ENCODE measurements at places on chromosomes 11 and 22.
A peak's percentile ranks its signal among the peaks of the same experiment; 100 is the strongest.

DNA sequence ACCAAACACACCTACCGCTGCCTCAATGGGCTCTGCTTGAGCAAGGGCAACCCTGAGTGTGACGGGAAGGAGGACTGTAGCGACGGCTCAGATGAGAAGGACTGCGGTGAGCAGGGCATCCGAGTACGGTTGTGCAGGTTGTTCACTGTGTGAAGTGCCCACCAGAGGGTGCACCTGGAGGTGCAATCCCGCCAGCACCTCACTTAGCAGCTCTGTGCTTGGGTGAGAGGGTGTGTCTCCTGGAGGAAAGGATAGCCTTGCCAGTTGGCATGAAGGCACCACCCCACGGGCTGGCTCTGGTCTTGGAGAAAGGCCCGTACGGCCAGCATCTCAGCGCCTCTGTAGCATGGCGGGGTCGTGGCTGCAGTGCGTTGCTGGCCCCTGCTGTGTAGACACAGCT is 39.4 kb downstream of the ST14 start:
- no peak for DNase-seq

DNA sequence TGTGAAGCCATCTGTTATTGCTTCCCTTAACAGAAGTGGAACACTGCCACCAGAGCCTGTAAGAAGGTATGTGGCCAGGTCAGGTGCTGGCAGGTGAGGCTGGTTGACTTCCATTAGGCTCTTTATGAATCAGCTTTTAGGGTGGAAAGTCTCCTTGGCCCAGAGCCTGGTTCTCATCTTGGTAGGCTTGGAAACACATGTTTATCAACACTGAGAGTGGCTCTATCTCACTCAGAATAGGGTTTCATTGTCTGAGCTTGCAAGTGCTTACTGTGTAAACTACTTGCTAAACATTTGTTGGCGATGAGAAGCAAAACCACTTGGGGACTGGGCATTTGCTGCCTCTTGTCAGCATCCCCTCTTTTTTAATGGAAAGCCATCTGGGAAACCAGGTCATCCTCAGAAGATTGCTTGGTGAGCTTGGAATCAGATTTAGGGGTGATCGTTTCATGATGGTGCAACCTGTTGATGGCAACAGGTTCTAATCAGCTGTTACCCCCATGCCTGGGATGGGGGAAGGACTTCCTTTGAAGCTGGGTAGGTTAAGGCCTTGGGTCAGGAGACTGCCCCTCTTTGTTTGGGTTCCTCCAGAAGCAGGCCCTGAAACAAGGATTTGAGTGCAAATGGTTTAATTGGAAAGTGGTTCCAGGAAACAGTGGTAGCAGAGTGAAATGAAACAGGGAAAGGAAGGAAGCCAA is 75.0 kb upstream of the AMPD3 start:
- DNase-seq = peak; percentile 17

DNA sequence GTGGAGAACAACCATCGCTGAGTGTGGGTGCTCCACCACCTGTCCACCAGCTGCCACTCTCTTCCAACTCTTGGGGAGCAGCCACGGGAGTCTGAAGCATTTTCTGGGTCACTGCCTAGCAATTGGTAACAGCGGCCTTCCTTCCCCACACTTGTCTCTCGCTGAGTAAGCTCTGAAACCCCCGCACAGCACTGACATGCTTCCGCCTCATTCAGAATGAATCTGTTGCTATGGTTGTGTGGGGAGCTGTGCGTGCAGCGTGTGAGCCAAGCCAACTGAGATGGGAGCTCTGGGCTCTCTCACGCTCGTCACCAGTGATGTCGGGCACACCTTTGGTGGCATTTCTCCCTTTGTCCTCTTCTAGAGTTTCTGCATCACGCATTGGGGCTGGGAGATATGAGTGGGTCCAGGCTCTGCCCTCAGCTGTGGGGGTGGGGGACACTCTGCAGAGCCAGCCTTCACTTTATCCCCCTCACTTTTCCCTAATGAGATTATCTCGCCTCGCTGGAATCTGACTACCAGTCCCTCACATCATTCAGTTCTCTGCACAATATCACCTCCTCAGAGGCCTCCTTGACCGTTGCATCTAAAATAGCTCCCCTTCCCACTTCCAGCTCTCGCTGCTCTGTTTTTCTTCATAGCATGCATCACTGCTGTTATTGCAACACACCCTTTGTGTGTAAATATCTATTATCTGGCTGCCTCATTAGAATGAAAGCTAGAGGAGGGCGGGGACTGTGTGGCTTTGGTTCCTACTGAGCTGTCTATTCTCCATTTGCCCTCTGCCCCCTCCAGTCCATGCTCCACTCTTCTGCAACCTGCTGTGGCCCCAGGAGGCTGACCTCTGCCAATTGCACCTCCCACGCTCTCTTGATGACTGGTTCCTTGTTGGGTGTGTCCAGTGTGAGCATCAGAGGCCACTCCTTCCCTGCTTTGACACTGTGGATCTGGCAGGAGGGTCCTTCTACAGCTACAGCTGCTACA is 569.9 kb upstream of the CADM1 start:
- DNase-seq = no peak

DNA sequence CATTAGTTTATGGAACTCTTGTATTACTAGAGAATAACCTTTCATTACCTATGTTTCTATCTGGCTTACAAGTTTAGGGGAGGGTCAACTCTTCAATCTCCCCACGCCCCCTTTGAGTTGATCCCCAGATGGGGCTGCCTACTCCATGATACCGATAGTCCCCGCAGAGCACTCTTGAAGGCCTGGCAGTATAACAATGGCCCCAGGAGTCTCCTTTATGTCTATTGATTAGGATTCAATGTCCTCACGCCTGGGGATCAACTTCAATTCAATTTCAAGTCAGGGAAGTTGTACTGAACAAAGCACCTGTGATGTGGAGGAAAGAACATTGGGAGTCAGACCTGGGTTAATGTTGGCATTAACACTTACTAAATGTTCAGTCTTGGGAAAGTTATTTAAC is 520.2 kb downstream of the METTL15 start:
- no peak for DNase-seq

DNA sequence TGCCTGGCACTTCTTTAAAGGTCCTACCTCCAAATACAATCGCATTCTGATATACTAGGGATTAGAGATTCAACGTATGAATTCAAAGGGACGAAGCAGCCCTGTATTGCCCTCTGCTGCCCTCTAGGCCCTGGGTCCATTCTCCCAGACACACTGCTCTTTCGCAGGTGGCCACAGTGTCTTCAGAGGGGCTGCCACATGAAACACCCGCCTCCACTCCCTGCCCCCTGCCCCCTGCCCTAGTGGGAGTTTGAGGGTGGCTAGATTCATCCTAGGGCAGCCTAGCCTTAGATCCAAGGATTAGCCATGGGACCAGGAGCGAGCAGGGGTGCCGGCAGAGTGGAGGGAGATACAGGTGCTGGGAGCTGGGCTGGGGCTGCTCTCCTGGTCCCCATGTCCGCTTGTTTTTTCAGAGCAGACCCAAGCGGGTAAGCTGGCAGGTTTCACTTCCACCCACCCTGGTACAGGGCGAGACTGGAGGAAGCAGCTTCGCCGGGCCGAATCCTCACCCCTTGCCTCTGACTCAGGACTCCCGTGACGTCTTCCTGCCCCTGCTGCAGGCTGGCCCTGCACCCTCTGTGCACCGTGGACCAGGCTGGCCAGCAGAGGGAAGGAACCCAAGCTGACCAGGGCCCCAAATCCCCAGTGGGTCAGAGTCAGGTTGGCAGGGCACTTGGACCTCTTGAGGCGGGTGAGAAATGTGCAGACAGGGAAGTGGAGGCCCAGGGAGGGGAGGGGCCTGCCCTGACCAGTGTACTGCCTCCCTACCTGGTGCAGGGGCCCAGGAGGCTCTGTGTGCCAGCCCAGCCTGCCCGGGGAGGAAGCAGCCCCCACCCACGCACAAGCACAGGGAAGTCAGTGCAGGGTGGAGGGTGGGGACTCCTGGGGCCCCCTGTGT is 28.4 kb upstream of the HMOX1 start:
- peak; percentile 70 for DNase-seq

- peak; percentile 89 for DNase-seq
These were observed 519 bp upstream of the ART5 start for GRCh38 chr11:3642071-3642951.

DNA sequence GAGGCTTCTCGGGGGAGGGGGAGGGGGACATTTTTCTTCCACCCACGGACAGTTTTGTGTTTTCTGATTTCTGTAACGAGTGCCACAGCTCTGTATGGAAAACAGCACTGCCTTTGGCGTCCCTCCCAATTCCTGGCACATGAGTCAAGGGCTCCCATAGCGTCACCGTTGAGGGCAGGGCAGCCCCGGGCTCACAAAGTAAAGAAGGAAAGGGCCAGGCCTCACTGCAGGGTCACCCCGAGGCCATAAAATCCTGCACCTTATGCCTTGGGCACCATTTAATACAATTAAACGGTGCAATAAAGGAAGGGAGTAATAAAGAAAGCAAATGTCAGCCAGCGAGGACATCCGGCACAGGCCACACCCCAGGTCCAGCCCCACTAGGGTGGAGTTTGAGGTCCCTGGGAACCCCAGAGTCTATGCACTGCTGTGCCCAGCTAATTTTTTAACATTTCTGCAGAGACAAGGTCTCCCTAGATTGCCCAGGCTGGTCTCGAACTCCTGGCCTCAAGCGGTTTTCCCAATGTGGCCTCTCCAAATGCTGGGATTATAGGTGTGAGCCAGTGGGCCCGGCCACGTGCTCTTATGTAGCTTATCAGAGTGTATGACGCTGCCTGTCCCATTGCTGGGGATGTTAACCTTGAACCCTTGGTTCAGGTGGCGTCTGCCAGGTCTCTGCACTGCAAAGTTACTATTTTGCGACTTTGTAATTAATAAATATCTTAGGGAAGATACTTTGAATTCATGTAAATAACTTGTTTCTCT is 13.6 kb upstream of the MUC2 start:
- DNase-seq = peak; percentile 95

- no peak for DNase-seq
These were observed 7.4 kb downstream of the CPT1B start for GRCh38 chr22:50570861-50571260.

GRCh38 chr22:36913427-36914389 is at the start of gene CSF2RB:
TSS of gene CSF2RB (plus strand) at chr22:36913628. CDS start at chr22:36922208, 8,580 bp downstream.
- DNase-seq = no peak

DNA sequence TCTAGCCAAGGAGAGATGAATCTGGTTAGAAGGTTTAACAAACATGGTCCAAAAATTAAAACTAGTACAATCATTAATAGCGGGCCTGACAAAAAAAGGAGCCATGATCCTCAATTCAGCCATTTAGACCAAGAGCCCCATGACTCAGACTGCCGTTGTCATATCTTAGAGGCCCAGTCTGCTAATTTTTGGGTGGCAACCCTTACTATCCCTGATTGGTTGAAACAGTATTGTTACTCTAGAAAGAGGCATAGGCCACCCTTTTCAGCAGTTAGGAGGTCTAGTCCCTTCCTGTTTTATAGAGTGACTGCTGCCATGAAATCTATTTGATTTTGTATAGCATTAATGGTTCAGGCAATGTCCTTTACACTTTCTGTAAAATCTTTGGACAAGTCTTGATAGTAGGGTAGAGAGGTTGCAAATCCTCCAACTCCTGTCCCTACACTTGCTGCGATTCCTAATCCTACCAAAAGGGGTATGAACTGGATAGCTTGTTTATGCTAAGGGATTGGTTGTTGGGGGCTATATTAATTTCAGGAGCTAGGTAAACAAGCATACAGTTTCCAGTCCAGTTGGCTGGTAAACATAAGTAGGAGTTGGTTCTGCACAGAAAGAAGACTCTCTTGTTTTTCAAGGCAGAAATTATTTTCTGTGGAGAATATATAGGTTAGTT is 1056.3 kb upstream of the CNTN5 start:
- DNase-seq = no peak

DNA sequence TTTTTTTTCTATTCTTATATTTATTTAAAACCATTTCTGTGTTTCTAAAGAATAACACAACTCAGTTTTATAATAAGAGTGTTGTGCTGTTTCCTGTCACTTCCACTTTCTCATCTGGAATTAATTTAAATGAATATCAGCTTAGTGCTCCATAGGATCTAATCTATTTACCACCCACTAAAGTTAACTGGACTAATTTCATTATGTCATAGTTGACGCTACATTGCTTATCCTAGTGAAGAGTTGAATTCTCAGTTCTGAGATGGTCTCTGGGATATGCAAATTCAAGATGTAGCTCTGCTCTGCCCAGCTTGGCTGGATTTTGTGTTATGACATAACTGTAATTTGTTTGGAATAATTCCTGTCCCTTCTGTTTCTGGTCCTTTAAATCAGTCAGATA is 380.1 kb downstream of the METTL15 start:
- DNase-seq = no peak

- DNase-seq = no peak
These were observed 64.2 kb downstream of the PTPRJ start for GRCh38 chr11:48044577-48044976.

Measured in AG20443 (cell line).